Spleen (tissue), 13 donors: ENCODE measurements at places on chromosomes 13 and 19. TPM values are rescaled to one million over a fixed set of nuclear protein-coding genes. Genes with fewer than 3 reads are reported as not detected.
A peak's percentile ranks its signal among the peaks of the same experiment; 100 is the strongest.

DNA sequence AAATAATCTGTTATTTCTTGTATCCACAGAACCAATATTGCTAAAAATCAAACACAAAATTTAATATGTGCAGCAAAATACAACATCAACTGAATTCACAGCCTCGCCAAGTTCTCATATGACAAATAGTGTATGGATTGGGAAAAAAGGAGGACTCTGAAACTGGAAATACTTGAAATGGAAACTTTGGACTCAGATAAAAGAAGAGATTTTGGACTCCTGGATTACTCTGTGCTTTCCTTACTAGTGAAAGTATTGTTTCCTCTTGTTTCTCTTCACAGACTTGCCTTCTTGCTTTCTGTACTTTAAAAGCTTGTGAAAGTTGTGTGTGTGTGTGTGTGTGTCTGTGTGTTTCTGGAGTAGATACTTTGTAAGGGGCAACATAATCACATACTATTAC lies 1596.3 kb downstream of the PCDH9 start:
- H3K4me3 ChIP-seq: no peak overlapping the region
- no peak for DNase-seq
- no peaks in the 10 kb centered on the region for H3K4me1 ChIP-seq
- H3K27me3 ChIP-seq: no peaks in the 10 kb centered on the region
- H3K36me3 ChIP-seq: no peaks in the 10 kb centered on the region

DNA sequence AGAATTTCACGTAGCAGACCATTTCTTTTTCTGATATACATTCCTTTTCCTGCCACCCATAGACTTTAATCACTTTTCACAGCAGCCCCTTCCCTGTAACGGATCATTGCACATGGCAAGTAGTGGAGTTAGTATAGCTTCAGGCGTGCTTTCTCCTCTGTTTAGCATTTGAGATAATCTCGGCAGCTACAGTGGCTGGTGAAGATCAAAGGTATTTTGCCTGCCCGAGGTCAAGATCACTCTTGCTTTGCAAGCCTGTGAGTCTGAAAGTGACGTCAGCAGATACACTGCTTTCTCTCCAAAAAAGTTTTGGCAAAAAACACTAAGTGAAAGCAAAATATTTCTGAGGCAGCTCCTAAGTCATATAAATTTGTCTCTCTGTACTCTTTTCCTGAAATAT lies 260.0 kb downstream of the NDFIP2 start:
- H3K4me1 ChIP-seq: no peaks in the 10 kb centered on the region
- no peak overlapping the region for H3K4me3 ChIP-seq
- no peak overlapping the region for H3K27ac ChIP-seq
- H3K27me3 ChIP-seq: no peaks in the 10 kb centered on the region

Gene RNU6-9
- total RNA-seq: not detected

DNA sequence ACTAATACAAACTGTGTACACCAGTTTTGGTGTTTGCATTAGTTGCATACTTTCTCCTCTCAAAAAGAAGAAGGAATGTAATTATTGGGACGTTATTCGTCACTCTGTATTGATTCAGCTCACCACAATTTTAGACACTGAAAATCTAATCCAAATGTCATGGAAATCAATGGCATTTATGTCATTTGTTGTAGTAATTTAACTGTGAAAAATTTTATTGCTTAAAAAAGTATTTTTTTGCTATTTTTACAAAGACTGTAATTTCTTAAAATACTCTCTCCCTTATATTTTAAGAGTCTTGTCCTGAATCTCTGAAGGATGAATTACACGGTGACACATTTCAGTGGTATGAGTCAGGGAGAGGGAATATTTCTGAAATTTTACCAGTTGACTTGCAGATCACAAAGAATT lies 2117.6 kb downstream of the PCDH9 start:
- DNase-seq: no peak
- no peak overlapping the region for H3K4me3 ChIP-seq
- H3K36me3 ChIP-seq: no peaks in the 10 kb centered on the region
- H3K27ac ChIP-seq: no peak overlapping the region

DNA sequence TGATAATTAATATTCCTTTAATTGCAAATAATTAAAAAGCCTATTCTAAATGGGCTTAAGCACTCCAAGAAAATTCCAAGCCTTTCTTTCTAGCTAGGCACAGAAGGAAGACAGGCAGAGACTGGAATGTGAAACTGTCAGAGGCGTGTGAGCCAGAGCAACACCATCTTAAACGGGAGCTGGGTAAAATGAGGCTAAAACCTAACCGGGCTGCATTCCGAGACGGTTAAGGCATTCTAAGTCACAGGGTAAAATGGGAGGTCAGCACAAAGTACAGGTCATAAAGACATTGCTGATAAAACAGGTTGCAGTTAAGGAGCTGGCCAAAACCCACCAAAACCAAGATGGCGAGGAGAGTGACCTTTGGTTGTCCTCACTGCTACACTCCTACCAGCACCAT lies 300.4 kb downstream of the SLITRK6 start:
- H3K4me3 ChIP-seq: no peak overlapping the region
- H3K36me3 ChIP-seq: no peaks in the 10 kb centered on the region
- no peaks in the 10 kb centered on the region for H3K27me3 ChIP-seq
- DNase-seq: no peak
- H3K4me1 ChIP-seq: no peaks in the 10 kb centered on the region

DNA sequence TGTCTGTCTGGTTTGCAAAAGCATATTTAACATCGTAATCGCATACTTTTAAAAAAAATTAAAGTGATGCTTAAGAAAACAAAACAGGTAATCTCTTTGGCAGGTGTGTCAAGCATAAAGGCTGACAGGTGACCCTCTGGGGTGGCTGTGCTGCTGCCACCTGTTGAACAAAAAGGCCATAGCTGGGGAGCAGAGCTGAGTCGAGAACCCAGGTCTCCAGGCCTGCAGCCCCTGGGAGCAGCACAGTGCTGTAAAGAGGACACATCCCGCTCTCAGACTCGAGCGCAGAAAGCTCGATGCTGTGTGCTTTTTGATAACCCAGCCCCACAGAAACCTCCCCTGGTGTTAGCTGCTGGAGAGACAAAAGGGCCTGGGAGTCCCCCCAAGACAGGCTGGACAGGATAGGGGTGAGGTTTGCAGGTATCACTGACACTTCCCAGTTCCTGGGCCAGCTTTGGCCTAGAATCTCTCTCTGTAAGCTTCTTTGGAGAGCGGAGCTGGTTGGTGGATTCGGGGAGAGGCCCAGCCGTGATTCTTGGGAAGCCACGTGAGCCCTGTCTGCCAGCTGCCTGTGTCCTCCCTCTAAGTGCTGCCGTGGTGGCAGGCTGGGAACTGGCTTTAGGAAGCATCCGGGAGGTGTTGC lies 66.9 kb downstream of the C13orf42 start:
- H3K27me3 ChIP-seq: no peaks in the 10 kb centered on the region
- H3K27ac ChIP-seq: no peak overlapping the region
- no peak overlapping the region for H3K4me3 ChIP-seq
- no peak for DNase-seq
- H3K36me3 ChIP-seq: no peaks in the 10 kb centered on the region
- H3K4me1 ChIP-seq: no peaks in the 10 kb centered on the region

DNA sequence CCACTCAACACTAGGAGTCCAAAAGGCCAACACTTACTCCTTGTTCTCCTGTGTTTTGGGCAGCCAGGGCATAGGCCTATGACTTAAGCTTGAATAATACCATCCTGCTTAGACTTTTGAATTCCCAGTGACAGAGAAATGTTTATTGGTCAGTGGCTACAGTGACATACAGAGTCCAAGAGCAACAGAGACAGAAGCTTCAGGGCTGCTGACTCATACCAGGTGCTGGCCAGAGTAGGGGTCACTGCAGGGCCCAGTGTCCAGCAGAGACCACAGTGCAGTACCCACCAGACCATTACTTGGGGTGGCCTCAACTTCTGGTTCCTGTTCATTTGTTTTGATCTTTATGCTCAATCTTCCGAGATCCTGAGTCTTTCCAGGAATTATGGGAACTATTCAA lies 6.0 kb upstream of the FREM2 start:
- H3K27me3 ChIP-seq: peaks cover under 1% of the 10 kb centered on the region
- H3K27ac ChIP-seq: no peak overlapping the region
- H3K36me3 ChIP-seq: no peaks in the 10 kb centered on the region
- DNase-seq: no peak

Gene ZNF536
- 2.7 TPM for total RNA-seq

DNA sequence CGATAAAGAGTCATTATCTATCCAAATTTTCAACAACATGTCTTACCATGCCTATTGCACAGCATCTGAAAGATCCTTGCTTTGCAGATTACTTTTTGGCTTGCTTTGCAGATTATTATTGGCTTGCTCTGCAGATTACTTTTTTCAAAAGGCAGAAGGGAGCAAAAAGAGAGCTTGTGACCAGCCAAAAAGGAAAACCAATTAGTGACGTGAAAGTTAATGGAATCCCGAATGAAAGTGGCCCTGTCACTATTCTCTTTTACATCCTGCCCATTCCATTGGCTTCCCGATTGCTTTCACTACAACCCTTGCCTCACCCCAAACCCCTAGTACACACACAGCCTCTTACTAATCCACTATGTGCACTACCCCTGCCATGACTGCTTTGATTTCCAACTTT lies 81.3 kb downstream of the LHFPL6 start:
- H3K4me1 ChIP-seq: no peaks in the 10 kb centered on the region
- DNase-seq: no peak
- H3K27ac ChIP-seq: no peak overlapping the region
- H3K36me3 ChIP-seq: no peaks in the 10 kb centered on the region
- no peaks in the 10 kb centered on the region for H3K27me3 ChIP-seq
- H3K4me3 ChIP-seq: no peak overlapping the region

DNA sequence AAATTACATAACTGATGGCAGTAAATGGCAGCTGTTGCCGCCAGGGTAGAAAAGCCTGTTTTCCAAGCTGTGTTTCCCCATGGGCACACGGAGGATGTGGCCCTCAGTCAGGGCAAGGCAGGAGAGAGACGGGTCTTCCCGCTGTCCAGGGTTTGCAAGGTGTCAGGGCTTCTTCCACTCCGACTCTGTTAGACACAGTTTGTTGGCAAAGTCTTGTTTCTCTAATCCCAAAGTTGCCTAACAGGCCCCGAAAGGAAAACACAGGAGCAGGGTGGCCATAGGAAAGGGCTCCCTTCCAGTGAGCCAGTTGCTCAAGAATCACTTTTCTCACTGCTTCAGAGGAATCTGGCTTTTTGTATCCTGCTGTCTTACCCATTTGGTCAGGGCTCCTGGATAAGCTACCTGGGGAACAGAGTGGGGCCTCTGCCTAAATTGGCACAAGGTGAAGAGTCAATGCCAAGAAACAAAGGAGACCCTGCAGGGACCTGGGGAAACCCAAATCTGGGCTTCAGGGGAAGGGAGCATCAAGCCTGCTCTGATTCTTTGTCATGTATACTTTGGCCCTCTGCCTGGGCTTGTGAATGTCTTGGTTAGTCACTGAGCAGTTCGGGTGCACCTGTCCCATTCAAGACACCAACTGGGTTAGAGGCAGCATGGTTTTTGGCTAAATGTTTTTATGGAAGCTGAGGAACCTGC lies 29.0 kb upstream of the CXCL17 start:
- H3K4me3 ChIP-seq: no peak overlapping the region
- DNase-seq: no peak
- H3K4me1 ChIP-seq: peaks cover 32% of the 10 kb centered on the region

Gene DNM2
- 191 TPM for total RNA-seq

GRCh38 chr19:1396768-1397679 lies 4.3 kb downstream of the GAMT start:
- H3K4me3 ChIP-seq: no peak overlapping the region
- H3K36me3 ChIP-seq: peaks cover 21% of the 10 kb centered on the region
- peaks cover under 1% of the 10 kb centered on the region for H3K27me3 ChIP-seq
- no peak for DNase-seq
- H3K4me1 ChIP-seq: peaks cover 14% of the 10 kb centered on the region
- no peak overlapping the region for H3K27ac ChIP-seq

DNA sequence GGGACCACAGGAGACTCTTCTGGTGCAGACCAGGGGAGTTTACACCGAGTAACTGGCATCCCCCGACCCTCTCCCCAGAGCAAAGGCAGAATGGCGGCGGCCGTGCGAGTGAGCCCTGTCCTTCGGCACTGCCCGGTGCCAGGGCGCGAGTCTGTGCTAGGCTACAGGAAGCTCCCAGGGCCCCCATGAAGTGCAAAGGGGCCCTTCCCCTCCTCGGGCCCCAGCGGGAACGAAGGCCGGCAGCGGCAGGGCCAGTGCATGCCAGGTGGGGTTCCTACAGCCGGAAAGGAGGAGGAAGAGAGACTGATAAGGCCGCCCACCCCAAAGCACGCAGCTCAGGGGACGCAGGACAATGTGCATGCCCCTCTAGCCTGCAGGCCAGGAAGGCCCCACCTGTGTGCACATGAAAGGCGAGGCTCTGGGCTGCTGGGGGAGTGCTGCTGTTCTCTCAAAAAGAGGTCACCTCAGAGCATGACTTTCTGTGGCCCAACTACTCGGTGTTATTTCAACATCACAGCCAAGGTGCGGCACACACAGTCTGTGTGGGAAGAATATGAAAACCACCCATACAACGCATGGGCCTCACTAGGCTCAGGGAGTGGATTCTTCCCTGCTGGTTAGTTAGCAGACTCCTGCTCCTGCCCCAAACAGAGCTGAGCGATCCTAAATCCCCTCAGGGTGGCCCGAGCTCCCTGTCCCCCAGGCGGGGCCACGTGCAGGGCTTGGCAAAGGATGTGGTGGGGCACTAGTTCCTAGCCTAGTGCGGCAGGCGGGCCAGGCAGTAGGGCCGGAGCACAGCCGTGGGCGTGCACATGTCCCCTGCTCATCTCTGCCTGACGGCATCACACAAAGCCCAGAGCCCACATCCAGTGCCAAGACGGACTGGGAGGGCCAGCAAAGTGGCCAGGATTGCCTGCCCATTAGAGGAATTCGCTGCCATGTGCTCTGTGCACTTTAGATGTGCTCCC lies 28.4 kb upstream of the TIMM44 start:
- no peak overlapping the region for H3K4me3 ChIP-seq
- H3K36me3 ChIP-seq: peaks cover 65% of the 10 kb centered on the region
- peak; percentile 74 for DNase-seq
- peaks cover 2% of the 10 kb centered on the region for H3K4me1 ChIP-seq
- H3K27me3 ChIP-seq: no peaks in the 10 kb centered on the region

GRCh38 chr19:43780706-43781525 lies at the start of gene KCNN4:
Gene KCNN4, minus strand, starts transcription at chr19:43780973. Its CDS starts 112 bp downstream, at chr19:43780861.
- no peaks in the 10 kb centered on the region for H3K27me3 ChIP-seq
- no peaks in the 10 kb centered on the region for H3K36me3 ChIP-seq
- peak within 1 kb of the TSS; percentile 41 for H3K4me3 ChIP-seq
- H3K27ac ChIP-seq: peak within 1 kb of the TSS; percentile 15
- DNase-seq: peak; percentile 92

Gene SEMA6B
- total RNA-seq: 61.0 TPM

Gene DHDH
- total RNA-seq: 4.5 TPM

GRCh38 chr19:4979211-4979807 lies 10.4 kb downstream of the KDM4B start:
- no peak for DNase-seq
- H3K4me3 ChIP-seq: no peak overlapping the region
- H3K4me1 ChIP-seq: peaks cover 89% of the 10 kb centered on the region
- H3K27ac ChIP-seq: peak overlapping the region; percentile 68
- no peaks in the 10 kb centered on the region for H3K36me3 ChIP-seq

Gene IRGC
- not detected for total RNA-seq

DNA sequence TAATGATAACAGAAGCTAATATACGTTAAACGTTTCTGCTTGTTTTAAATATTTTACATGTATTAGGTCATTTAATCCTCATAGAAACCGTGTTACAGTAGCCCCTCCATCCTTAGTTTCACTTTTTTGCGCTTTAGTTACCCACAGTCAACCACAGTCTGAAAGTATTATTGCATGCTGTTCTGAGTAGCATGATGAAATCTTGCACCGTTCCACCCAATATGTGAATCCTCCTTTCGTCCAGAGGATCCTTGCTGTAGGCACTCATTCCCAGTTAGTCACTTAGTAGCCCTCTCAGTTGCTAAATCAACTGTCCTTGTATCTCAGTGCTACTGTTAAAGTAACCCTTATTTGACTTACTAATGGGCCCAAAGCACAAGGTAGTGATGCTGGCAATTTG lies 257.8 kb downstream of the ENOX1 start:
- H3K36me3 ChIP-seq: no peaks in the 10 kb centered on the region
- H3K4me3 ChIP-seq: no peak overlapping the region
- H3K4me1 ChIP-seq: no peaks in the 10 kb centered on the region
- no peak for DNase-seq
- H3K27ac ChIP-seq: no peak overlapping the region
